GM12892 (cell line): ENCODE measurements at places on chromosomes 13 and 19.

DNA sequence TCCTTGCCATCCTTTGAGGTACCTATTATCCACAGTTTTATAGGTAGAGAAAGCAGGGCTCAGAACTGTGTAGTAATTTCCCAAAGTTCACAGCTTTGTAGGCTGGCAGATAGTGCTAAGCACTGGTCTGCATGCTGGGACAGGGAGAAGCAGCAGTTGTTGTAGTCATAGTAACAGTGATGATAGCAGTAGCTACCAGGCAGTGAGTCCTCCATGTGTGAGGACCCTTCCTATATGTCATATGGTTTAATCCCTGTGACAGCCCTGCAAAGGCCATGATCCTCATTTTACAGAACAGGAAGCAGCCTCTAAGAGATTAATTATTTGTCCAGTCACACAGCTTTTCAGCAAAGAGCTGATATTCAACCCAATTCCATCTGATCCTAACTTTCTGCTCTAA is 21.0 kb downstream of the SERP2 start:
- DNase-seq, result no peak

DNA sequence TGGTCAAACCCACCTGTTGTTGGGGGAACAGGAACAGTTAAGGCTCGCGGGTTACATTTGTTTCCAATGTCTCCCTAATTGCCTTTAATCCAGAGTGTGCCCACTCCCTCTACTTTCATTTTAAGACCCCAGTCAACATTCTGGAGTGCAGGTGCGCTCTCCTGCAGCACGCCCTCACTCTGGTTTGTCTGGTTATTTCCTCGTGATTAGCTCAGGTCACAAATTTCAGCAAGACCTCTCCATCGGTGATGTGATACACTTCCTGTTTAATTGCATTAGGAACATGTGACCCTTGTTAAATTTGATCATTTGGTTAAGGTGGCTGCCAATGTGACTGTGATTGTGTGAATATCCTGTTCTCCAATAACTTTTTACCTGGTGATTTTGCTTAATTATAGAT is 53.0 kb downstream of the TEX29 start:
- no peak for DNase-seq

DNA sequence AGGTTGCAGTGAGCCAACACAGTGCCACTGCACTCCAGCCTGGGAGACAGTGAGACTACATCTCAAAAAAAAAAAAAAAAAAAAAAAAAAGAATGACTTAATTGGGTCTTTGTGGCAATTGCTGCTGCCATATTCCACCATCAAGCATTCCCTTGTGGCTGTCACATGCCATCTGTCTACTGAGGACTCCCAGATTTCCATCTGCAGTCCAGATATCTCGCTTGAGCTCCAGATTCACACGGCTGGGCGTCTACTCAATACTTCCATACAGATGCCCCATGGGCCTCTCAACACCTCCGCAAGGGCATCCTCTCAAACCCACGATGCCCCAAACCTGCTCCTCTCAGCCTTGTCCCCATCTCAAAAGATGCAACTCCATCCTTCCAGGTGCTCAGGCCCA is 12.9 kb downstream of the TMEM143 start:
- DNase-seq, result no peak

- DNase-seq, result no peak
Observed at GRCh38 chr13:108944760-108945159, 315.3 kb downstream of the MYO16 start.

GRCh38 chr13:63910511-63910910 is 2494.9 kb upstream of the PCDH20 start:
- DNase-seq, result no peak
